Stimulated activated CD4-positive, alpha-beta T cell treated with anti-CD3 and anti-CD28 coated beads, Interleukin-1b, Interleukin-23, amount 100 ng/mL, for 48 hours (primary cell): ENCODE measurements at places on chromosomes 6 and 20.

GRCh38 chr6:3887150-3887700 is 38.1 kb downstream of the FAM50B start:
- no peak for DNase-seq

- DNase-seq, result no peak
These were observed 40.2 kb upstream of the INSM1 start for GRCh38 chr20:20327746-20328145.

DNA sequence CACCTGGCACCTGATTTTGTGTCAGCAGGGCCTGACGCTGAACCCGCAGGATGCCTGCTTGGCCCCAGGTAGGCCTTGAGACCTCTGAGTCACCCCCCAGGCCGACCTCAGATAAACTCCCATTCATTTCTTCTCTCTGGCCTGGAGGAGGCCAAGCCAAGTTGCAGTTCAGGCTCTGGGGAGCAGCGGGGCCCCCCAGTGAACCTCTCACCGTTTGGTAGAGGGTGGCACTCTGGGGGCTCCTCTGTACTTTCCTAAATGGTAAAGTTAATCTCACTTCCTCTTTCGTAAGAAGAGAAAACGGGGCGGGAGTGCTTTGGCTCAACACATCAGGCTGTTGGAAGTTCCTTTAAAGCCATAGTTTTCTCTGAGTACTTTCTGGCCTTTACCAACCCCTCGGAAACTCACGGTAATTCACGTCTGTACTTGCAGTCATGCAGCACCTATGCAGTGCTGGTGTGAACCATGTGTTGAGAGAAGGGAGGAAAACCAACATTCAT is 2.8 kb downstream of the SIRPA start:
- no peak for DNase-seq

GRCh38 chr6:125212377-125212776 is 58.8 kb downstream of the TPD52L1 start:
- no peak for DNase-seq

- no peak for DNase-seq
These were observed 10.1 kb downstream of the GSS start for GRCh38 chr20:34945315-34946077.

DNA sequence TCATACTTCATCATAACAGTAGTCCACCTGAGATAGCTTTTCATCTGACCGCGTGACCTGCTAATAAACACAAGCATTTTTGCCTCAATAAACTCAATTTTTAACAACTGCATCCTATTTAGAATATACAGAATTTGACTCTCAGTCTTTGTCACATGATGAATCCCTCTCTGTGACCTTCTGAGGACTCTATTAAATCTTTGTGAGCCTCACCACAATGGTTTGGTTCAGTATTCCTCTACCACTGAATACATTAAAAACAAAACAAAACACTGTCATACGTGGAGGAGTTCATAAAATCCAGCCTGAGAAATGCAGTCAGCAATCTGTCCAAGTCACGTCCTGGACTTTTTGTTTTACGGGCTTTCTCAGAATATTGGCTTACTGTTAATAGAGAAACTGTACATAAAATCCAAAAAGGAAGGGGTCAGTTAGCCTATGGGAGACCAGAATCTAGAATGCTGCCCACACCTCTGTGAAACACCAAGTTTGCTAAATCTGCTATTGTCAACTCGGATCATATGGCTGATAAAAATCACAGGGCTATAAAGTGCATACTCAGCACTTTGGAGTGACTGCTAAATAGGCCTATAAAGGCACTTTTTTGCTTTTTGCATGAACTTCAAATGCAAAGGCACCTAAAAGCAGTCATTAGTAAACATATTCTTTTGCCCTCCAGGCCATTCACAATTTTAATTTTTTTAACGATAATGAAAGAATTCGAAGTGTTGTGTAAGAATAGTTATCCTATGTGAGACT is 190.3 kb upstream of the HDDC2 start:
- no peak for DNase-seq

GRCh38 chr6:15621203-15622044 is 41.4 kb downstream of the DTNBP1 start:
- DNase-seq, result no peak

DNA sequence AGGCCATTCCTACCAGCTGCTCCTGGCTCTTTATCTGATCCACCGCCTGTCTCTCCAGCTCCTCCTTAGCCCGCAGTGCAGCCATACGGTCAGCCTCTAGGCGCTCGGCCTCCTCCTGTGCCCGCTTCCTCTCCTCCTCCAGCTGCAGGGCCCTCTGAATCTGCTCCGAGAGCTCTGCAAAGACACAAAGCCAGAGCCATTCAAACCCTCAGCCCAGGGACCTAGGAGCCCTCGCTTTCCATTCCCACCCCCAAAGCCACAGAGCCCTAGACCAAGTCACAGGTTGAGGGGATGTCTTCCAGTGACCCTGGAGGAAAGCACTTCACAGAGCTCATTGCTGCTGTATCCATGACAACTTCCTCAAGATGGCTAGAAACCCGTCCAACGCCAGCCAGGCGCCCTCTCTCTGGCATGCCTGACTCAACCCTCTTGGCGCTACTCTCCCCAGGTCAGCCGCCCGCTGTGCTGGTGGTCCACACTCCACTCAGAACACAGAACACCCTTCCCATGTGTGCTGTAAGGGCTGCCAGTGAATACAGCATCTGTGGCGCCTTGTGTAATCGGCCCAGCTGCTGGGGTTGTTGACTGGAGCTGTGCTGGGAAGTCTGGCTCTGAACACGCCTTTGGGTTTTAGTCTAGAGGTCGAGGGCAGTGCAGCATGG is 49.3 kb downstream of the EZR start:
- DNase-seq, result no peak

DNA sequence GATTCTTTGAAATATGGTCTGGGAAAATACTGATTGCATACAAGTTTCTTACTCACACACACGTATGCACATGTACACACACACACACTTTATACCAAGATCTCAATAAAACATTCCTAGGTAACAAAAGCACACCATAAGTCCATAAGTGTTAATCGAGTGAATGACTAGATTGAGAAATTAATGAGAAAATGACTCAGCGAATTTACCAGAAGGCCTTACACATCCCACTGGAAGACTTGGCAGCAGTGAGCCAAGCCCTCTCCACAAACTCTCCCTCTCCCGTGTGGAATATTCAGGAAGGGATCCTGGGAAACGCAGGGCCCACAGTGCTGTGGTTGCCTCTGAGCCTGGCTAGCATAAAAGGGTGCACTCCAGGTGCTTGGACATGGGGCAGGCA is 227.2 kb downstream of the LY86 start:
- DNase-seq, result no peak

GRCh38 chr20:64205611-64206026 is 41.4 kb downstream of the MYT1 start:
- DNase-seq, result no peak

DNA sequence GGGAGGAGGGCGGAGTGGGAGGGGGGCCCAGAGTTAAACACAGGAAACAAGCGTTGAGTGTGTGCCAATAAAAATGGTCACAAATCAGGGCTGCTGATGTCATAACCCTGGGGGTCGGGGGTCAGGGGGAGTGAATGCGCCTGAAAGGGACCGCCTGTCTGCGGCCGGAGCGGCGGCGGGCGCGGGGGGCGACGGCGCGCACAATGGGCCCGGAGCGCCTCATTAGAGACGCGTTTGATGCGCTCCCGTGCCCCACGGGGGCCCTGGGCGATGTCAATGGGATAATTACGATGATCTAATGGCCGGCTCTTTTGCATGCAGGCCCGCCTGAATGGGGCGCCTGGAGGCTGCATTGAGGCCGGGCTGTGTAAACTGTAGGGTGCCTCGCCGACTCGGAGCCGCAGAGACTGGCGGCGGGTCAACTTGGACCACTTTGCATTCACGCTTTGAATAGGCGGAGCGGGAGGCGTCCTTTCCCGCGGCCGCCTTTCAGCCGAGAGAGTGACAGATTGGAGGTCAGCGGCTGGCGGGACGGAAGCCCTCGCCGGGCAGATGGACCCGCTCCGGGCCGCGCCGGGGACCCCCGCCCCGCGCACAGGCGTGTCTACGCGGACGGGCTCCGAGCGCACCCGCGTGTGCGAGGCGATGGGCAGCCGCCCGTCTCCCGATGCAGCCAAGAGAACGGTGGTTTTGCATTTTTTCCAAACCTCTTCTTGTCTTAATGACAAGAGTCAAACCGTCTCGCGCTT is 296.1 kb downstream of the TFAP2C start:
- DNase-seq, result no peak

GRCh38 chr6:137767911-137768690 is 99.0 kb upstream of the TNFAIP3 start:
- DNase-seq, result no peak

GRCh38 chr6:119527231-119527578 is 177.6 kb upstream of the MAN1A1 start:
- DNase-seq, result no peak

GRCh38 chr6:30006170-30007131 is 54.6 kb upstream of the POLR1H start:
- peak; percentile 6 for DNase-seq

GRCh38 chr6:139647841-139648240 is 273.4 kb upstream of the CITED2 start:
- no peak for DNase-seq

- DNase-seq, result no peak
These were observed 154.1 kb upstream of the MMS22L start for GRCh38 chr6:97437087-97437486.

- DNase-seq, result no peak
These were observed 101.9 kb downstream of the TFAP2C start for GRCh38 chr20:56730996-56731395.

GRCh38 chr6:65191471-65191870 is 515.6 kb downstream of the EYS start:
- no peak for DNase-seq

DNA sequence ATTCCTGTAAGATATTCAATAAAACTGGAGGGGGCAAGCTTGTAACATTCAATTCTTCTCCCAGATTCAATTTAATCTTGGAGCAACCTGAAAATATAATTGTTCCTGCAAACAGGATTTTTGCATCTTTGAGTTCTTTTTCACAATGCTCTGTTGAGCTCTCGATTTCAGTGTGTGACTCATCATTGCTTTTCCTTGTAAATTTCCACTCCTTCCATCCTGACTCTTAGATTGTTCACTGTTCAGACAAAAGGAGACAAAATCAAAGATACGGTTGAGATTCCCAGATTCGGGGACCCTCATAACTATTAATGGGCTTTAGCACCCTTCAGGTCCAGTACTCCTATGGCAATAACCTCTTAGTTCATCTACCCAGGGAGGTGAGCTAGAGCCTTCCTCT is 571.9 kb upstream of the CHD6 start:
- no peak for DNase-seq

DNA sequence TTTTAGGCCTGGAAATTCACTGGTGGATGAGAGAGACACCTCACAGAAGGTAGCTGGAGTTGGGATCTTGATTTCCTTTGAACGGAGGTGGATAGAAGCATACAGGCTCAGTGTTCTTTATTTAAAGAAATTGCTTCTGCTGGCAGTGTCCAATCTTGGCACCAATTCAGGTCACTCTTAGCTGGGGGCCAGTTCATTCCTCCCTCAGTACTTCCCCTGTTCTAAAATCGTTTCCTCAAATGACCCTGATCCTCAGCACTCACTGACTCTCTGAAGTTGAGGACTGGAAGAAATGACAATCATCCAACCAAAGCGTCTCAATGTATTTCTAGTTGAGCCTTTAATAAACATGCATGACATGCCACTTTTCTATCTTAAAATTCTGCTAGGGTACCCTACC is 472.5 kb upstream of the BTBD3 start:
- DNase-seq, result no peak

GRCh38 chr6:43476746-43477145 is 624 bp upstream of the TJAP1 start:
- no peak for DNase-seq

GRCh38 chr6:100662264-100662663 is 197.5 kb upstream of the SIM1 start:
- DNase-seq, result no peak

- no peak for DNase-seq
These were observed 32.9 kb downstream of the COX4I2 start for GRCh38 chr20:31670371-31671228.

- DNase-seq, result no peak
These were observed 8.5 kb upstream of the SRC start for GRCh38 chr20:37337208-37337991.

DNA sequence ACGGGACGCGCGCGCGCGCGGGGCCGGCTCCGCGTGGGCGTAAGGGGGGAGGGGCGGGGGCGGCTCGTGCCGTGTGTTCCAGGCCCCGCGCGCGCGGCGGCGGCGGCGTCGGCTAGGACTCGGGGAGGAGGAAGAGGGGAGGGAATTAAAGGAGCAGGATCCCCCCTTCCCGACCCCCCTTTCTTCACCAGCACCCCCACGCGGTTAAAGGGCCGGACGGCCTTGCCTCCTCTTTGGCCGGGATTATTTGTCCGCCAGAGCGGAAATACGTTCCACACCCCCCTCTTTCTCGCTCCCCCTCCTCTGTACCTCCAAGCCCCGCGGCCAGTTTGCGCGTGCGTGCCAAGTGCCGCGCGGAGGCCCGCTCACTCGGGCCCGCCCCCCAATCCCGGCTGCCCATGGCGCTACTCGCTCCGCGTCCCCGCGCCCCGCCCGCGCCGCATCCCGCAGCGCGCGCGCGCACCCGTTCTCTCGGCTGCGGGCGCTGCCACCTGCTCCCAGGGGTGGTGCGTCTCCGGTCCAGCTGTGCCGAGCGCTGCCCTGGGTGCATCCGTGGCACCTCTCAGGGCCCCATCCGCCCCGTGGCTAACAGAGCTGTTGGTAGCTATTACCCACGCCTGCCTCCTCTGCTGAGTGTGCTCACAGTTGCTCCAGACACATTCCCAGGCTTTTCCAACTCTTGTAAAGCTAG is at the start of gene ZBTB12:
TSS of gene ZBTB12 (minus strand) at position 134 of the 691 bp plus-strand sequence. CDS start 781 bp downstream, outside the sequence.
- peak; percentile 86 for DNase-seq

DNA sequence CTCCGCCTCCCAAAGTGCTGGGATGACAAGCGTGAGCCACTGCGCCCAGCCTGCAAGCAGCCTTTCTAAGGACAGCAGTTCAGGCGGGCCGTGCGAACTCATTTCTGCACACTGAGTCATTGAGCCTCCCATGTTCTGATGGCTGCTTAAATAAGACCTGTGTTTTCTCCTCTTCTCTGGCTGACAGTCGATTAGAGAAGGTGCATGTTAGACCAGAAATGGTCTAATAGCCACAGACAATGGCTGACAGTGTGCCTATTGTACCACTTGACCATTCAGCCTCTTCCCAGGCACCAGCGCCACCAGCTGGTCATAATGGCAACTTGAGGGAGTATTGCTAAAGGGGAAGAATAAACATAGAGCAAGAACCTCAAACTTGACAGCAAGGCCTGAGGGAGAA is 6.2 kb downstream of the CST11 start:
- peak; percentile 22 for DNase-seq

GRCh38 chr6:32070814-32071543 is 32.8 kb downstream of the CYP21A2 start:
- no peak for DNase-seq

- DNase-seq, result peak; percentile 4
These were observed 34.3 kb upstream of the TCF21 start for GRCh38 chr6:133854364-133855275.
